EL (cell line): ENCODE measurements at places on chromosomes 6 and 20.

DNA sequence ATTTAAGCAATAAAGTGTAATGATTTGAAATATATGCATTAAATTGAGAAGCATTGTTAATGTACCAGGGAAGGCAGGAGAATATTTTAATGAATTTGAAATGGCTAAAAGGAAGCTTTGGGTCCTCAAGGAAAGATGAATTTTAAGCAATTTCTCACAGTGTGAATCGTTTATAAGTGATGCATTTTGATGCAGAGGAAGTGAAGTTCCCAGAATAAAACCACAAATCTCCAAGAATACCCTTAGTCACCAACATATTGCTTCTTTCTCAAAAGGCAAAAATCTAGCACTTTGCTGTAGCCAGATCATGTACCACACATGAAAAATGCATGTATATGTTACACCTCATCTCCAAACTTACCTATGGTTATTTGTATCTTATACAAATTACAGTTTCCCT lies 11.7 kb downstream of the TPD52L1 start:
- no peak for DNase-seq

- no peak for DNase-seq
Measured at GRCh38 chr20:59955131-59955796, 3.0 kb upstream of the CDH26 start.

DNA sequence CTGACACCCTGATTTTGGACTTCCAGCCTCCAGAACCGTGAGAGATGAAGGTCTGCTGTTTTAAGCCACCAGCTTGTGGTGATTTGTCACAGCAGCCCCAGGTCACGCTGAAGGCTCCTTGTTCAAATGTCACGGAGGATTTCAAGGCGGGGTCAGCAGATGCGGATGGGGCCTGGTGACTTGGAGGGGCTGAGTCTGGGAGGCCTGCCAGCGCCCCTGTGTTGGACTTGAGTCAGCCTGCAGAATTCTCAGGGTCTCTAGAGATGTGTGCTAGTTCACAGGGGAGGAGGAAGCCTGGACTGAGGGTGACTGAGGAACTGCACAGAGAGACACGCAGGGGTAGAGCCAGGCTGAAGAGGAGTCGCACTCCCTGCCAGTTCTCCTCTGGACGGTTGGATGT lies 19.5 kb upstream of the TAF4 start:
- DNase-seq = no peak

- DNase-seq = peak; percentile 62
Measured at GRCh38 chr6:31907158-31907813, 5.4 kb upstream of the ZBTB12 start.

DNA sequence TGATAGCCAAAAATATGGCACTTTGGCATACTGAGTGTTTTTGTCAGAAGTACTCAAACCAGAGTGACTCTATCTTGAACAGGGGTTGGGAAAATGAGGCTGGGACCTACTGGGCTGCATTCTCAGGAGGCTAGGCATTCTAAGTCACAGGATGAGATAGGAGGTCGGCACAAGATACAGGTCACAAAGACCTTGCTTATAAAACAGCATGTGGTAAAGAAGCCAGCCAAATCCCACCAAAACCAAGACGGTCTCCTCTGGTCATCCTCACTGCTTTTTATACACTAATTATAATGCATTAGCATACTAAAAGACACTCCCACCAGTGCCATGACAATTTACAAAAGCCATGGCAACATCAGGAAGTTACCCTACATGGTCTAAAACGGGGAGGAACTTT lies 985.1 kb downstream of the HACE1 start:
- no peak for DNase-seq

GRCh38 chr6:170441316-170441715 lies 111.8 kb downstream of the PSMB1 start:
- no peak for DNase-seq

GRCh38 chr20:45970646-45971424 lies 1.2 kb downstream of the ZNF335 start:
- peak; percentile 21 for DNase-seq

DNA sequence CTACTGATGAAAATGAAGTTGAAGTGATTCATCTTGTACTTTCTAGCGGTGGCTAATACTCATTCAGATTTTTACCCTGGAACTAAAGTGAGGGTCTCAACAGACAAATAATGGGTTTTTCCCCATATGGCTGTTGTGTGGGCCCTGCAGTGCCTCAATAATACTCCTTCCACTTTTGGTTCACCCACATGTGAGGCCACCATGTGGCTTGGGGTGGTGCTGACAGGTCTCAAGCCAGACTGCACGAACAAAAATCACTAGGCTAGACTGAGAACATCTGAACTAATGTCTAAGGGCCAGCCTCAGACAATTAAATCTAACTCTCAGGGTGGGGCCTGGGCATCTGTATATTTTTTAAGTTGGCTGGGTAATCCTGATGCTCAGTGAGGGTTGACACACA lies 7.9 kb upstream of the COL12A1 start:
- DNase-seq = no peak

DNA sequence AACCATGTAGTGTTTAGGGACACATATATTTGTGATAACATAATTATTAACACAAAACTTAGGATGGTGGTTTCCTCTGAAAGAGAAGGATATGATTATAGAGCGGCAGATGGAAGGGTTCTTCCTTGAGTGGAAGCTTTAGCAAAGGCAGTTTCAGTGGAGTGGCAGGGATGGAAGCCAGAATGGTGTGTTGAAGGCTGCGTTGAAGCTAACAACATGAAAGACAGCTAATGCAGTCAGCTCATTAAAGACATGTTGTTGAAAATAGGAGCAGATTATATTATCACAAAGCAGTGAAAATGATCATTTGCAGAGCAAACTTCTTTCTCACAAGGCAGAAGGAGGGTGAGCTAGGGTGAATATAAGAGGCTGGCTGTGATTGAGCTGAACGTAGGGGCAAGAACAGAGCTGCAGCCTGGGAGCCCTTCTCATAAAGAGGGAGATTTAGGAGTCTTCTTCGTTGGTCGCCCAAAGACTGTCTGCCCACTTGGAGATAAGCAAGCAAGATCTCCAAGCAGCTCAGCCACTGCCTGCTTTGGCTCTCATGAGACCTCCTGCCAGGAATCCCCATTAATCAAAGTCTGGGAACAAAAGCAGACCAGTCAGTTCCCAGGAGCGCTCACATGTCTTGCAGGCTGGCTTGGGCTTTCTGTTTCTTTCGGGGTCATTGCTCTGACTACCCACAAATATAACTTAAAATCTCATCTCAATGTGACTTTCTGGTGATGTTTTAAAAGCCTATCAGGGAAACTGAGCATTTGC lies 2.6 kb upstream of the ANKRD6 start:
- DNase-seq = no peak

DNA sequence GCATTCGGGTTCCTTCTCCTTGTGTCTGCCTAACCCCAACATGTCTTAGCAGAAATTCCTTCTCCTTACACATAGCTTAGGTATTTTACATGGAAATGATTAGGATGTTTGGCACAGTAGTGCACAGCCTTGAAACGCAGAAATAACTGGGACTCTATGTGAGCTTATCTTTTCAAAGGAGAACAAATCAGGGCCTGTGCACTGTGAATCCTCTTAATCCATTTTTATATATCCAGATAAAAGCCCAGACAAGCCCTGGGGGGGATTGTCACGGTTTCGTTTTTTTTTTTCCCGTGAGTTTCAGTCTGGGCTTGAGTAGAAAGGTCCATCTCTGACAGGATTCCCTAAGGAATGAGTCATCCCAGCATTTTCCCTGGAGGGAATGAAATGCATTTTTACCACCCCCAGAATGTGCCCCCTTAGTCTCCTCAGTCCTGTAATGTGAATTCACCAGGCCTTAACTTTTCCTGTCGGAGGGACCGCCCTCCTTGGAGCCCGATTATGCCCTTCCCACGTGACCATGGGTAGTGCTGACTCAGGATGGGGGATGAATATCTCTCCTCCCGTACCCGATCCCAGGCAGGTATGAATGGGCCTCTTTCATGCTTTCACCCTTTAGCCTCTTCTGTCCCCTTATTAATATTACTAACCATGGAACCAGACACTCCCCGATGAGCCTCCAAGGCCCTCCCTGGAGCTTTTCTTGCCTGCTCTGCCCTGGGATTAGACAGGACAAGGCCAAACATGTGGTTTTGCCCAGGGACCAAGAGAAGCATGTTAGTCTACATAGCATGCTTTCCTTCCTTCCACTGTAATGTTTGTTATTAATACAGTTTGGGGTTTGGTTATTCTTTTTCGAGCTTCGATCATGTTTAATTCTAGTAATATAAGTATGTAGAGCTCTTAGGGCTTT lies 23.9 kb upstream of the NAA20 start:
- DNase-seq = peak; percentile 99

GRCh38 chr6:46306431-46306830 lies 135.7 kb upstream of the ENPP5 start:
- no peak for DNase-seq

DNA sequence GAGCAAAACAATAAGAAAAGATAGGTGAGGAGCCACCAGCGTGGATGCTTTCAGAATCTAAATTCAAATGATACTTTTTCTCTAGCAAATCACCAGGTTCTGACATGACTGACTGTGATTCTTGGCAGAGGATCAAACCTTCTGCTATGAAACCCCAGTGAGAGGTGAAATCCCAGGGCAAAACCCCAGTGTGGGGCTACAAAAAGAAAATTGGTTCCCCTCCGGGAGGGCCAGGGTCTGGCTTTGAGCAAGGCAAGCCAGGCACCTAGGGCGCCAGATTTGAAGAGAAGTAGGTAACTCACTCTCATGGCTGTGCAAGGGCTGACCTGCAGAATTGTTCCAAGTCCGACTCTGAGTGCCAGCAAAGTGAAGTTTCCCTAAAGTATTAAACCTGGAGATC lies 20.2 kb upstream of the RALGAPA2 start:
- DNase-seq = no peak

DNA sequence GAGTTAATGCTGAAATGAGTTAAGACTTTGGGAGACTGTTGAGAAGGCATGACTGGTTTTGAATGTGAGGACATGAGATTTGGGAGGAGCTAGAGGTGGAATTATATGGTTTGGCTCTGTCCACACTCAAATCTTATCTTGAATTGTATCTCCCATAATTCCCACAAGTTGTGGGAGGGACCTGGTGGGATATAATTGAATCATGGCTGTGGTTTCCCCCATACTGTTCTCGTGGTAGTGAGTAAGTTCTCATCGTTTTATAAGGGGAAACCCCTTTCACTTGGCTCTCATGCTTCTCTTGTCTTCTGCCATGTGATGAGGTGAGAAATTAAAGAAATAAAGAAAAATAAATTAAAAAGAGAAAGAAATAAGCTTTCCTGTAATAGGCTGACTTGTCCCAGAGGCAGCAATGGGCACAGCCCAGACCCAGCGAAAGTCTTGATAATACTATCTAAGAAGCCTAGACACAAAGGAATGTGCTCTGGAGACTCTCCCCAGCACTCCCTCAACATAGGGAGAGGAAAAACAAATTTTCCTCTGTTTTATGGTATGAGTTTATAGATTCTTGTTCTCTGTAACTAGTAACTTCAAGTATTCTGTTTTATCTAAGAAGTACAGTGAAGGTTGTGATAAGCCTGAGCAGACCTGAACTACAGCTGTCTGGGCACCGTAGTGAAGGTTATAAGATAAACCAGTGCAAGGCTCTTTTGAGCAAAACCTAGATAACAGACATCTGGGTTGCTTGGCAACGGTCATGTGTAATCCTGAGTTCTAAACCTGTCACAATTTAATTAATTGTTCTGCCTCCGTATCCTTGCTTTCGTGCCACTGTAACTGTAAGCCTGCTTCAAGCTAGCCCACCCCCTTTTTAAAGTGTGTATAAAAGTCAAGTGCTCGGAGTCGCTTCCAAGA lies 88.9 kb upstream of the ECI2 start:
- peak; percentile 25 for DNase-seq

DNA sequence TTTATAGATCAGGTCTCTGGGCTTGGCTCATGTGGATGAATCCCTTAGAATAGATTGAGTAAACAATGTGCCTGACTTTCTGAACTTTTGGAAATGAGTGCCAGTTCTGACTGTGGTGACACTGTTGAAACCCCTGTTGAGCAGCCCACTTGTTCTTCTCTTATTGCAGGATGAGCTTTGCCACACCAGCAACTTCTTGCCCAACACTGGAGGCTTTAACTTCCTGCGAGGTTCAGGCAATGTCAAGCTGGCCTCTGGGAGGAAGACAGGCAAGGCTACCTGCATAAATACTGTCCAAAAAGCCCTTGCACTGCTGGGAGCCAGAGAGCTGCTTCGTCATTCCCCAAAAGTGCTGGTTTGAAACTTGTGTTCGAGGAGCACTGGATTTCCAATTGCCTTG lies 32.8 kb upstream of the SMIM8 start:
- DNase-seq = no peak

GRCh38 chr20:13910492-13910891 lies 79.9 kb downstream of the SEL1L2 start:
- DNase-seq = no peak
